ENCODE measurements at places on chromosomes 12 and 14. TPM values are rescaled to one million over a fixed set of nuclear protein-coding genes. Genes with fewer than 3 reads are reported as not detected.

- no peak for DNase-seq
Observed at GRCh38 chr12:81010641-81011040, 67.2 kb upstream of the ACSS3 start.

GRCh38 chr14:85688006-85688405 is 158.1 kb downstream of the FLRT2 start:
- no peak for DNase-seq

DNA sequence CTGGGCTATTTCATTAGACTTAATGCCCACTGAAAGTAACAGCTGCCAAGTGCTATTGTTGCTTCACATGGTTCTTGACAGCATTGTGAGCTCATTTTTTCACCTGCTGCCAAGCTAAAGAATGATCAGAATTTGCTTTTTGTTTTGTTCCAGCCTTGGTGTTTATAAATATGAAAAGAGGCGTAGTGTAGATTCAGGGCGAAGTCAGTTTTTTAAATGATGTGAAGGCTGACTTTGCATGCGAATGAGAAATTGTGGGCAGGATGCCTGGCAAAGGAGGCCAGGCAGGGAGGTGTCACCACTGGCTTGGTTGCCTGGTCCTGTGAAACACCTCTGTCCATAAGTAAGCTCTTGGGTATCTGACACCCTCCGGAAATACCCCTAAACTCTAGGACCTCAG is 93.3 kb upstream of the NAP1L1 start:
- DNase-seq = no peak

DNA sequence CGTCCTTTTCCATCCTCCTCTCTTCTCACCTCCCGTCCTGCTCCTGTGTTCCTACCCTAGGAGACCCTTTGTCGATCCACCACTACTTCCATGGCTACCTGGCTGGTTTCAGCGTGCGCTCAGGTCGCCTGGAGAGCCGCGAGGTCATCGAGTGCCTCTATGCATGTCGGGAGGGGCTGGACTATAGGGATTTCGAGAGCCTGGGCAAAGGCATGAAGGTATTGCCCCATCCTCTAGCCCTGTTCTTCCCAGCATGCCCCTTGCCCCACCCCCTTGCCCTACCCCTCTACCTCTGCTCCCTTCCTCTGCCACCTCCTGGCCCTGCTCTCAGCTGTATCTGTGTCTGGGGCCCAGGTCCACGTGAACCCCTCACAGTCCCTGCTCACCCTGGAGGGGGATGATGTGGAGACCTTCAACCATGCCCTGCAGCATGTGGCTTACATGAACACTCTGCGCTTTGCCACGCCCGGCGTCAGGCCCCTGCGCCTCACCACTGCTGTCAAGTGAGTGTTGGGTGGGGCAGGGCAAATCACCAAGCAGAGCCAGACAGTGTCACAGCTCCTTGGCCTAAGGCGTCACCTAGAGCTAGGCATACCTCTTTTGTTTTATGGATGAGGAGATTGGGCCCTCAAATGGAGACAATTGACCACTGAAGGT is 12.8 kb downstream of the CLSTN3 start:
- DNase-seq = no peak

The SLC2A3 gene
- 15.1 TPM for polyA plus RNA-seq

DNA sequence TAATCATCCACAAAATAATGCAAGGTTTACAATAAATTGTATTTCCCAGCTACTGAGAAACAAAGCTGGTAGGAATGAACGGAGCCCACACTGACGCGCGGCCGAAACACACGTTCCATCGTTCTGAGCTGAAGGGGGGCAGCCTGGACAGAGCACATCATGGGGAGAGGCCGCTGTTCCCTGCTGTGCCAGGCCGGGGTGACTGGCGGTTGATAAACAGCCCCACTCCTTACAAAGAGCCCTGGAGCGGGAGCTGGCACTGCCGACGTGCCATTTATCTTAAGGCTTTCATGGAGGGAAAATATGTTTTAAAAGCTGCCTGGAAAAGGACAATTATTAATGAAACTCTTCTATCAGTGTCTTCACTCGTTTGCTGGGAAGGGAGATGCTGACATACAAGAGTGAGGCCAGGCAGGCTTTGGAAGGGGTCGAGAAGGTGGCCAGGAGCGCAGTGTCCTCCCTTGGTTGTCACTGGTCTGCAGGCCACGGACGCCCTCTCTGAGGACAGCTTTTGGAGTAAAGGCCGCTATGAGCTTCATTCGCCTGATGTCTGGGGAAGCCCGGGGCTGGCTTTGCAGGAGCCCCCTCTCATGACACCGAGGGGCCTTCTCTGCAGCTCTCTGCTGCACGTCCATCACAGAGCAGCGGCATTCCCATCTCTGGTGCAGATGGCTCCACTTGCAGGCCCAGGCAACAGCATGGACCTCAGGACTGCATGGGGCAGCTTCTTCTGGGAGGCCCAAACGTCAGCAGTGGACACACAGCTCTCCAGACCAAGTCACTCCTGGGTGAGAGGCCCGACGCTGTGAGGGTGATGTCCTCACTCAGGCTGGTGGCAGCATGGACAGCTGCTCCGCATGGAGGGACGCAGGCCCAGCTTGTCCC is 355.3 kb upstream of the SFSWAP start:
- no peak for DNase-seq

- no peak for DNase-seq
Observed at GRCh38 chr14:56133547-56133946, 15.3 kb downstream of the PELI2 start.

The ISCA2 gene
- 46.1 TPM for polyA plus RNA-seq

The HOXC12 gene
- polyA plus RNA-seq = not detected

- DNase-seq = no peak
Observed at GRCh38 chr12:55850893-55851292, 8.2 kb upstream of the MMP19 start.

DNA sequence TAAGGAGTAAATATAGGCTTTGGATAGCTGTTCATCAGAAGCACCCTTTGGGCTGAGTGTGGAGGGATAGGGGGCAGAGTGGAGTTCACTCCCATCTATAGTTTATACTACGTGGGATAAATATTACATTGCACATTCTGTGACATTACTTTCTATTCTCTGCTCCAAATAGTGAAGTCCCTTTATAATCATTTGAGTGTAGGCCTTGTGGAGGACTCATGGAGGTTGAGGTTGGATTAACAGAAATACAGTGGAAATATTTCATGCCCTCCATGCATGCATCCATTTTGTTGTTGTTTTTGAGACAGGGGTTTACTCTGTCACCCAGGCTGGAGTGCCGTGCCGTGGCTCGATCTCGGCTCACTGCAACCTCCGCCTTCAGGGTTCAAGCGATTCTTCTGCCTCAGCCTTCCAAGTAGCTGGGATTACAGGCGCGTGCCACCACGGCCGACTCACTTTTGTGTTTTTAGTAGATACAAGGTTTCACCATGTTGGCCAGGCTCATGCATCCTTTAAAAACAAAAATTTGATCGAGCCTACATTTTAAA is 1.4 kb downstream of the CHPT1 start:
- no peak for DNase-seq

DNA sequence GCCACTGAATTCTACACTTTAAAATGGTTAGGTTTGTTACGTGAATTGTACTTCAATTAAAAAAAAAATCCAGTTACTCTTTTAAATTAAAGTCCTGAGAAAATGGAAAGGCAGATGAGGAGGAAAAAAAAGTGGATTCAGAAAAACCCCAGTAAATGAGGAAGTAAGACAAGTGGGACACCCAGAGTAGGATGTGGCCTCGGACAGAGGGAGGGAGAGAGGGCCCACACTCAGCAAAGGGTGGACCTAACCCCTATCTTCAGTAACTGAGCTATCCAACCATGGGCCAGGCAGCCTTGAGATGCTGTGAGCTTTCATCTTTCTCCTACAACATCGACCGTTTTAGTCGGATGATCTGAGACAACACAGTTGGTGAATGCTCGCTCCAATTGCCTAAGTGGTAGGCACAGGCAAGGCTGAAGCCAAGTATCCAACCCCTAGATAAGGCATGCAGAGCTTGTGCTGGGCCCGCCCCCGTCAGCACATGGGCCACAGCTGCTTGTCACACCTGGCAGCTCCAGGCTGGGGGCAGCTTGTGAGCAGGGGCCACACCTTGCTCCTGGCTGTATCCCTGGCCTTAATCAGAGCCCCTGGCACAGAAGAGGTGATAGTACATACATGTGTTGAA is 142.1 kb downstream of the TTC7B start:
- no peak for DNase-seq

- DNase-seq = no peak
Observed at GRCh38 chr14:102772781-102773570, 4.3 kb upstream of the TRAF3 start.

GRCh38 chr12:39935839-39936238 is 170.0 kb downstream of the SLC2A13 start:
- no peak for DNase-seq

DNA sequence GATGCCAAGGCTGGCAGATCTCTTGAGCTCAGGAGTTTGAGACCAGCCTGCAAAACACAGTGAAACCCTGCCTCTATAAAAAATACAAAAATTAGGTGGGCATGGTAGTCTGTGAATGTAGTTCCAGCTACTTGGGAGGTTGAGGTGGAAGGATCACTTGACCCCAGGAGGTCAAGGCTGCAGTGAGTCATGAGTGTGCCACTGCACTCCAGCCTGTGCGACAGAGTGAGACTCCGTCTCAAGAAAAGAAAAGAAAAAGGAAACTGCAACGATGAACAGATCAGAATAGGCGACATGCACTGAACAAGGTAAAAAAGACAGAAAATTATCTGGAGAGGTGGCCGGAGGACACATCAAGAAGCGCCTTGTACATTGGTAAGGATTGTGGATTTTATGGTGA is 273.7 kb upstream of the AMIGO2 start:
- DNase-seq = no peak

The CMTM5 gene
- 2.0 TPM for polyA plus RNA-seq
